ENCODE measurements at places on chromosomes 4 and X. TPM values are rescaled to one million over a fixed set of nuclear protein-coding genes. Genes with fewer than 3 reads are reported as not detected.

GRCh38 chr4:139857021-139857420, 191.4 kb downstream of the MGST2 start:
- H3K36me3 ChIP-seq, result no peaks in the 10 kb centered on the region
- H3K4me3 ChIP-seq, result no peak overlapping the region
- peak; percentile 49 for DNase-seq

DNA sequence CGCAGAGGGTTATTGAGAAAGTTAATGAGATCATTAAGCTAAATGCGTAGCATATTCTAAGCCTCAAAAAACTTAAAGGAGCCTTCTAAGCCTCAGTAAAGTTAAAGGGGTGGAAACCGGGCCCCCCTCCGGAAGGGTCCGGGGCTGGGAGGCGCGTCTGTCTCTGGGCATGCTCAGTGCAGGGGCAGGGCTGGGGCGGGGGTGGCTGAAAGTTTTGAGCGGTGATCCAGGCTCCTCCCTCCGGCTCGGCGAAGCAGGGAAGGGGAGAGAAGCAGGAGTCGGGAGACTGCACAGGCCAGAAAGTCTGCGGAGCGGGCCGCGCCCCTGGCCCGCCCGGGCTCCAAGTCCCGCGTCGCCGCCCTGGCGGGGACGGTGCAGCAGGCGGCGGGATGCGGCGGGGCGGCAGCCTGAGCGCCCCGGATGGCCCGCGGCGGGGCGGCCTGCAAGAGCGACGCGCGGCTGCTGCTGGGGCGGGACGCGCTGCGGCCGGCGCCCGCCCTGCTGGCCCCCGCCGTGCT, at the start of gene EVC:
TSS of gene EVC (plus strand) at position 241 of the 518 bp plus-strand sequence. CDS start at position 421, 180 bp downstream.
- peak; percentile 81 for DNase-seq
- H3K27ac ChIP-seq, result peak within 1 kb of the TSS; percentile 74
- H3K4me1 ChIP-seq, result peaks cover 12% of the 10 kb centered on the region

DNA sequence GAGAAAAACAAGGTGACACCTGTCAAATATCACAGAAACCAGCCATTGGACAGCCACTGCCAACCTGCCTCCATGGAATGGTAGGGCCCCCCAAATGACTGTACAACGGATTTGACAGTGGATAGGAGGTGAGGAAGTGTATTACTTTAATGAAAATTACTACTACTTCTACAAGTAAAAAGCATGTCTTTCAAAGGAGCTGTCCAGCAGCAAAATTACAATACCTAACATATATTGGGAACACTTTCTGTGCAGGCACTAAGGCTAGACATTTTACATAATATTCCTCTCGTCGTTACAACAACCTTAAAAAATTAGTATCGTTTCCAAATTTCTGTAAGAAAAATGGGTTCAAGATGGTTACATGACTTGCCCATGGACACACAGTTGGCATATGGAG, 14.9 kb downstream of the PPP3CA start:
- H3K4me1 ChIP-seq, result no peaks in the 10 kb centered on the region
- no peaks in the 10 kb centered on the region for H3K36me3 ChIP-seq
- H3K27ac ChIP-seq, result no peak overlapping the region

DNA sequence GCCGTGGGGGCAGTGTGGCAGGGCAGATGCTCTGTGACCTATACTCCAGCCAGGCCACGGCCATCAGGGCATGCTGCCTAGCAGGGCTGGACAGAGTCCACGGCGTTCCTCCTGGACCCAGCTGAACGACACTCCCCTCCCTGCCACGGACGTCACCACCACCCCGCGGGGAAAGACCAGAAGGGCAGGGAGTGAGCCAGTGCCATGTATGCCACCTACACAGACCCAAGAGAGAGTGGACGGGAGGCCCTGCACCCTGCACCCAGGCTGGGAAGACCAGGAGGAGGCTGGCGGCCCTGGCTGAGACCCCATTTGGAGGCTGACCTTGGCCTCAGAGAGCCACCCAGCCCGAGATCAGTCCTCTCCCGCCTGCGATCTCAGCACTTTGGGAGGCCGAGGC, 101.9 kb downstream of the FAM53A start:
- H3K36me3 ChIP-seq, result no peaks in the 10 kb centered on the region
- H3K27ac ChIP-seq, result no peak overlapping the region
- H3K4me1 ChIP-seq, result no peaks in the 10 kb centered on the region
- no peak overlapping the region for H3K4me3 ChIP-seq
- no peak for DNase-seq

GAGE12J gene
- total RNA-seq, result not detected

UGT8 gene
- not detected for total RNA-seq

GRCh38 chrX:83845397-83845796, 15.5 kb upstream of the CYLC1 start:
- peak; percentile 9 for DNase-seq
- H3K4me3 ChIP-seq, result no peak overlapping the region
- H3K4me1 ChIP-seq, result no peaks in the 10 kb centered on the region
- no peaks in the 10 kb centered on the region for H3K27me3 ChIP-seq
- H3K36me3 ChIP-seq, result no peaks in the 10 kb centered on the region
- no peak overlapping the region for H3K27ac ChIP-seq

GPR34 gene
- total RNA-seq, result not detected

SPANXN4 gene
- total RNA-seq, result not detected

All from fibroblast of lung (primary cell).